Hematopoietic multipotent progenitor cell treated with erythropoietin and hydrocortisone succinate and interleukin-3 and kit ligand, for 15 days (in vitro differentiated cells): ENCODE measurements at places on chromosomes 12 and 14.
A peak's percentile ranks its signal among the peaks of the same experiment; 100 is the strongest.

DNA sequence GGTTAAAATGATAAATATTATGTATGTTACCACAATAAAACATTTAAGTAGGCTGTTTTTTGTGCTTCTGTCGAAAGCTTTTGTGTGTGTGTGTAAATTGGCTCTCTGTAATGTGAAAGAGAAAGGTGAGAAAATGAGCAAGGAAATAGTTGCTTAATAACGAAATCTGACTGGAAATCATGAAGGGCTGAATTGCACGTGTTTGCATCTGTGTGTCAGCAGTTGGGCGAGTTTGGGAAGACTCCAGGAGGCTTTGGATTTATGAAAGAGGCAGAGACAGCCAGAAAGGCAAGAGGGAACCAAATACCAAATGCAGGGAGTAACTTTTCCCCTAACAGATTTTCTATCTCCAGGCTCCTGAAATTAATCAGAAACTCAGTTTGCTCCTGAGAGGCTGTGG, 47.2 kb upstream of the PLEKHG3 start:
- DNase-seq: no peak

GRCh38 chr12:22018860-22019259, 27.2 kb upstream of the CMAS start:
- peak; percentile 32 for DNase-seq

GRCh38 chr12:108495054-108495453, 20.0 kb upstream of the FICD start:
- peak; percentile 61 for DNase-seq

DNA sequence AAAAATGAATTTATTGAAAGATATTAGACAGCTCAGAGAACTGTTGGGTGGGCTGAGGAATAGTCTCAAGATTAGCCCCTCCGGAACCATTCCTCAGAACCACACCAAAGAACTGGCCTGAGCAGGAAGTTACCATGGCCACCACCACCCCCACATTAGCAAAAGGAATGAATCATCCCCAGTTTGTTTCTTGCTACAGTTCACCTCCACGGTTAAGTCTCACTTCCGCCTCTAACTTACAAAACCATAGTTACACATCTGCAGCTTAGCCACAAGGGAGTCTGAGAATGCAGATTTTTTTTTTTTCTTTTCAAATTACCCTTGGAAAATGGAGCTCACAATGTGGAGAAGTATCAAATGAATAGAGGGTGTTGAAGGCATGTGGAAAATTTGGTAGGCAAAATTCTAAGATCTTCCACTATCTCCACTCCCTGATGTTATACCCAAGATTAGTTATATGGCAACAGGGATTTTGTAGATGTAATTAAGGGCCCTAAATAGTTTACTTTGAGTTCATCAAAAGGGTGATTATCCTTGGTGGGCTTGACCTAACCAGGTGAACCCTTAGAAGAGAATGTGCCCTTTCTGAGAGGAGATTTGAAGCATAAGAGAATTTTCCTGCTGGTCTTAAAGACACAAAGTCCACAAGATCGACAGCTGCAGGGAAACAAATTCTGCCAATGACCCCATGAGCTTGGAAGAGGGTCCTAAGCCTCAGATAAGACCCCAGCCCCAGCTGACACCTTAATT, 129.8 kb upstream of the KRR1 start:
- no peak for DNase-seq

DNA sequence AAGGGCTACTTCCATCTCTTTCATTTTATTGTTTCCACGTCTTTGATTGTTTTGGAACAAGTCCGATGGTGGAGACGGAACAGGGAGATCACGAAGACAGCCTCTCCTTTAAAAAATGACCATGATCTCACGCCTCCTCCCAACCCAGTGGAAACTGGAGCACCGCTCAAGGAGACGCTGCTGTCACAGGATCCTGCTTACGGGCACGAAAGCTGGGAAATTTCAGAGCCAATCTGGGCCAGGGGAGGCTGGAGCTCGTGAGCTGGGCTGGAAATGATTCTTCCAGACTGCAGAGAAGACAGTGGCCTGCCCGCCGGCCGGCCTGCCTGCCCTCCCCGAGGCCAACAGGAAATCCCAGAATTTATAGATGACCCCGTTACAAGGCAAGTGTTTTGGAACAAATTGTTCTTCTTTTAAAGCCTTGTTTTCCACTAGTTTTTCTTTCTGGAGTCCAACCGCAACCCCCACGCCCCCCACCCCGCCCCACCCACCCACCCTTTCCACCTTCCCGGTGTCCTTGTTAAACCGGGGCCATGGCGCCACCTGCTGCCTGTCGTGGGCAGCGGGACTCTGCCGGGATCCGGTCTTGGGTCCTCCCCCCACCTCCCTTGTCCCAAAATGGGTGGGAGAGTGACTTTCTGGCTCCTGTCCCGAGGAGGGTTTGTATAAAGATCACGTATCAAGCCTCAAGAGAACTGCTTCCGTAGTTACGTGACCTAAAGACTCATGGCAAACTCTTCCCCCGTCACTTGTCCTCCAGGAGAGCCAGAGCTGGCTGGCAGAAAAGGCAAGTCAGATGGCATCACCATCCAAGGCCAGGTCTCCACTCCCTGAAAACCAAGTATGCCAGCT, 40.3 kb downstream of the MAP1LC3B2 start:
- peak; percentile 64 for DNase-seq

DNA sequence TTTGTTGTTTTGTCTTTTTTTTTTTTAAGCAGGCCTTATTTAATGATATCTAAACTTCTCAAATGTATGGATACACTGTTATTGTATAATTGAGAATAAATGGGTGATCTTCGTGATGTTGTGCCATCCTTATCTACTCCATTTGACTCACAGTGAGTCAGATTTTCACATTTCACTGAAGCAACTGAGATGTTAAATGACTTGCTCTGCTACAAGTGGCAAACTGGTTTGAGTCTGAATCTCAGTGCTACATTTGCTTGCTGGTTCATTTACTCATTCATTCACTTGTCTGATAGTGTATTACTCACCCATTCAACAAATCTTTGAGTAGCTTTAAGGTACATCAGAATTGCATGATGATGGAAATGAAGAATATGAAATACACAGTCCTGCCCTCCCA, 2.6 kb downstream of the KIAA0586 start:
- peak; percentile 45 for DNase-seq

DNA sequence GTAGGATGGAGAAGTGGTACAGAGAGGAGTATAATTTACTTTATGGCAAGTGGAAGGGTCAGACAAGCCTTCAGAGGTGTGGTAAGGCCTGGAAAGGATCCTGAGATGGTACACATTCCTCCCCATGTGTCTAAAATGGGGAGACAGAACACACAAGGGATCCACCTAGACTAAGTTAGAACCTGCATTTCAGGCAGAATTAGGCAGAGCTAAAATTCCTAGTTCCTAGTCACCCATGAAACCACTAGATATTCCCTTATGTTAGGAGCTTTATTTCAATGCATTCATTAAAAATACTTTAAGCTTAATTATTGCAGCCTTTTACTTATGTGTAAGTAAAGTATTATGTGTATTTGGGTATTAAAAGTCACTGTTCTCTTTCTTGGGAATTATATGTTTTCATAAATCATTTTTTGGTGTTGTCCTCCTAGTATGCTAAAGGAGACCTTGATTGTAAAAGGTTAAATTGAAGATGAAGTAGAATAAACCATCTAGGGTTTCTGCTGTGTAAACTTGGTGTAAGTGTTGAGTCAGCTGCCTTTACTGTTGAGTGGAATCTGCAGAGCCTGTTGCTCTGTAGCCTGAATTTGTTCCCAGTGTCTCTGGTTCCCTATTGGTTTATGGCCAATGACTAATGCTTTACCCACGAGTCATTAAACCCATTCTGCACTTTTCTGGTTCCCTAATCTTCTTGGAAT, 423.2 kb downstream of the ATP23 start:
- no peak for DNase-seq

- DNase-seq: no peak
These were observed 23.1 kb downstream of the GARIN6 start for GRCh38 chr12:99670635-99671034.

DNA sequence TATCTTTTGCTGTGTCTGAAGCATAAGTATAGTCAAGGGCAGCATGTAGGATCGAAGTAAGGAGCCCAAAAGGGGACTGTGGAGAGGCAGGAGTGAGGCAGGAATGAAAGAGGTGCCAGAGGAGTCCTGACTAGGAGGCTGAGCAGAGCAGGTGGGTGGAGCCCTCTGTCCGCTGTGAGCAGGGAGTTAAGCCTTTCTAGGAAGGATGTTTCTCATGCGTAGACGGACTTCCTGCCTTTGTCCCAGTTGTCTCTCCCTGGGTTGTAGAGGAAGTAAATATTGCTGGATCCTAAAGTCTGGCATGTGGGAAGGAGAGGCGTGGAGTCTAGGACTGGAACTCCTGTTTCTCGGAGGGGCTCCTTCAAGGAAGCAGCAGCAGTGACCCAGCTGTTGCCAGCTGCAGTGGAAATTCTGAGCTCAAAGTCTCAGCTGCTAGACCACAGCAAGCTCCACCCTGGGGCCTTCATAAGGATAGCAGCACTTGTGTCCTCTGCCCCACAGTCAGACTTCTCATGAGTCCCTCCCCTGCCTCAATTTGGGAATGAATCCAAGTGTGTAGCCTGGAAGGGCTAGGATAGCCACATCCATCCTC, 44.0 kb downstream of the RBMS2 start:
- DNase-seq: no peak

GRCh38 chr12:104761091-104761490, 197.0 kb downstream of the SLC41A2 start:
- no peak for DNase-seq

- DNase-seq: no peak
These were observed 116.3 kb downstream of the TMTC3 start for GRCh38 chr12:88258396-88258795.

DNA sequence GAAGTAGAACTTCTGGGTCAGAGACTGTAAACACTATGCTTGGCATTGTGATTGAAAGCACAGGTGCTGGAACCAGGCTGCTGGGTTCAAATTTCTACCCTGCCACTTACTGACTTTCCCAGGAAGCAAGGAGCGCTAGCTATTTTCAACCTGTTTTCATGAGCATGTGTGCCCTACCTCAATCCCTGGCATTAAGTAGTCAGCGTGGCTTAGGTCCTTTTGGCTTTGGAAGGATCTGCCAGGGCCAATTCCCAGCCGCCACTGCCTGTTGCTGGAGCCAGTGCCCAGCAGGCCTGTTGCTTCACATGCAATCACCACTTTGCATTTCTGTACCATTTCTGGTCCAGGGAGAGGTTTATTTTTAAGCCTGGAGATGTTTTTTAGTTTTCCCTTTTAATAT, 196.3 kb downstream of the TRHDE start:
- DNase-seq: no peak
